CD4-positive, alpha-beta T cell treated with Interleukin-15 for 4 hours (primary cell): ENCODE measurements at places on chromosomes 5 and 9.

DNA sequence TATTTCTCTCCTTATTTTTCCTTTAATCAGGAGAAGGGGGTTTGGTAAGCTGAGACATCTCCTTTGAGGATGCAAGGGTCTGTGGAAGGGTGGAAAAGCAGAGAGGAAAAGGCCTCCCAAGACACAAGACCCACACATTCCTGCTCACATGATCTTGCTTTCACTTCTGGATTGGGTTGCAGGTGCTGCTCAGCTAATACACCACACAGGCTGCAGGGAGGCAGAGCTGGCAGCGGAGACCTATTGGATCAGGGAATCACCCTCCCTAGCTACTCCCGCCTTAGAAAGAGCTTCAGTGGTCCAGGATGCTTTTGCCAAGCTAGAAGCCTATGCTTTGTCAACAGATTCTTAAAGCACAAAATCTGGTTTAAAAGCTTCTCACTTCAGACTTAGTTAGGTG is 87.6 kb upstream of the IL33 start:
- DNase-seq, result no peak

DNA sequence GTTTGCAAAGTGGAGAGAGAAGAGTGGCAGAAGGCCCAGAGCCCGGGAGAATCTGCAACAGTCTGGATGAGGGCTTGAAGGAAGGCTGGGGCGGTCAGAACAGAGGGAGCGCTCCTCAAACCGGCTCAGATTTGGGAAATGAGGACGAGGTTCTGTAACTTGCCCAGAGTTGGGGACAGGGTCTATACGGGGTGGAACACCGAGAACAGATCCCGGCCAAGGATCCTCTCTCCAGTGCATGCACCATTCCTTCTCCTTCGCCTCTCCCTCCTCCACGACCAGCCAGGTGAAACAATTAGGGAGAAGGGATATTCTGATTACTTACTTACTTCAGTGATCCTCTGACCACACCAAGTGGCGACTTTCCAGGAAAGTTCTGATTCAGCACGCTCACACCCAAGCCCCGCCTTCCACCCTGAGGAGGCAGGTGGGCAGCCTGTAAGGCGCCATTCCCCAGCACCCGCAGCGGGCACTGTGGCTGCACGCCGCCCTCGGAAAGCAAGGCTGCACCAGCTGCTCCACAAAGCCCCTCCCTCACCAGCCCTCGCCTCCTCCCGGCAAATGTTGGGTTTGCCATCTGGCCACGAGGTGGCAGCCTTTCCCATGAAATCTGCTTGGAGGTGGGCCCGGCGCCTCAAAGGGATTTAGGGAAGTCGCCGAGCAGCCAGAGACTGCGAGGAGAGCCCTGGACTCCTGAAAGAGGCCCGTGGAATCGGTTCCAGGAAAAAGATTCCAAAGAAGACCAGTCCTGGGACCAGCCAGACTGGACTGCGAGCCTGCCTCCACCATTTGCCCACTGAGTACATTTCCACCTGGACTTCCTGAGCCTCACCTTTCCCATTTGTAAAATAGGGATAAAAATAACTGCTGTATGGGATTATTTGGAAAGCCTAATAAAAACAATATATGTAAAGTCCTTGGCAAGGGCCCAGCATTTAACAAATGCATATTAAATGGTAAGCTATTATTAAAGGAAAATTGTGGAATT is 22.2 kb upstream of the WWC1 start:
- peak; percentile 68 for DNase-seq

DNA sequence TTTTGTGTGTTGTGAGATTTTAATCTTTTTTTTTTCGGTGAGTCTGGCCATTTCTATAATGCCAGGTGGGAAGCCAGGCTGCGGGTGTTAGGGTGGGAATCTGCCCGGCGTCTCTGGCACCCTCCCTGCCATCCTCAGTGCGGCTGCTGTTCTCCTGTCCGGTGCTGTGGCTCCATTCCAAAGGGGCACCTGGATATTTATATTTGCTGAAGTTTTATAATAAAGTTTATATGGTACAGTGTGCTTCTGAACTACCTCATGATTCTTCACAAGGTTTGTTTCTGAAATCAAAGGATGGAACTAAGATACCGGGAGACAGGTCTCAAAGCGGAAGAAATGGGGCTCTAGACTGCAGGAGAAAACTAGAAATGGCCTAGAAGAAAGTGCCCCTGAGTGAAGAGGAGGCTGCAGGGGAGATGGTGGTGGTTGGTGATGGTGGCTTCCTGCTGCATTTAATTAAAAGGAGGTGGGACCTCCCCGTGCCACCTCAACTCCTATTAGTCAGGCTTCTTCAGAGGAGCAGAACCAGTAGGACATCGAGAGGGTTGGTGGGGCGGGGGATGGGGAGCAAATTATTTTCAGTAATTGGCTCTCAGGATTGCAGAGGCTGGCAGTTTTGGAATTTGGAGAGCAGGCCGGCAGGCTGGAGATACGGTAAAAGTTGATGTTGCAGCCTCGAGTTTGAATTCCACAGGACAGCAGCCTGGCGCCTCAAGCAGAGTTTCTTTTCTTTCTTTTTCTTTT is 102.2 kb upstream of the ICE1 start:
- no peak for DNase-seq

DNA sequence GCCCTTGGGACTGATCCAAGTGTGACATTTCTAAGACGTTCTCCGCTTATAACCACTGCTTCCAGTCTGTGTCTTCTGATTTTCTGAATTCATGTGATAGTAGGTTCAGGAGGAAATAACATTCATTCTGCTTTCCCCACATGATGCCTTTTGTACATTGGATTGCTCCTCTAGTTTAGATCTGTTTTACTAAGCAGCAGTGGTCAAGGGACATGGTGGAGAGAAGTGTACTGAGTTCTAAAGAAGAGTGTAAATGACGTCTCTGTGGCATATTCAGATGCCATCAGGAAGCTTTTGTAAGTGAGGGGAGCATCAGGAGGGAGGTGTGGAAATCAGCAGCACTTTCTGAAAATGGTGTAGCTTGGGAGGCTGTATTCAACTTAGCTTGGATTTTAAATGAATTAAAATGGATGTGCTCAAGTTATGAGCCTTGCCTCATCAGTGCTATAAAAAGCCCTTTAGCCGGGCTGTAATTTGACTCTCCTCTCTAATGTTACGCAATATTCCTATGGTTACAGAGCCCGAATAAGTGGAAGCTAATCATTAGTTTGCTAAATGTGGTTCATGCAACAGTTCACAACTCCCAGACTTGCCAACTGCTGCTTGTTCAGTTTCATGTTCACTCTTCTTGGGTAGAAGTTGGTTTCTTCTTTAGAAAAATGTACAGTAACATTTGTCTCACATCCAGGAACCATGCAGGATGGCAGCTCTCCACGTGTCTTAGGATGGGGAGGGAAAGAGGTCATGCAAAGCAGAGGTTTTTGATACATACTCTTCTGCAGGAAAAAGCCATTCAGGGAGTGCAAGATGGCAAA is 281.3 kb downstream of the ARHGAP26 start:
- DNase-seq, result no peak

DNA sequence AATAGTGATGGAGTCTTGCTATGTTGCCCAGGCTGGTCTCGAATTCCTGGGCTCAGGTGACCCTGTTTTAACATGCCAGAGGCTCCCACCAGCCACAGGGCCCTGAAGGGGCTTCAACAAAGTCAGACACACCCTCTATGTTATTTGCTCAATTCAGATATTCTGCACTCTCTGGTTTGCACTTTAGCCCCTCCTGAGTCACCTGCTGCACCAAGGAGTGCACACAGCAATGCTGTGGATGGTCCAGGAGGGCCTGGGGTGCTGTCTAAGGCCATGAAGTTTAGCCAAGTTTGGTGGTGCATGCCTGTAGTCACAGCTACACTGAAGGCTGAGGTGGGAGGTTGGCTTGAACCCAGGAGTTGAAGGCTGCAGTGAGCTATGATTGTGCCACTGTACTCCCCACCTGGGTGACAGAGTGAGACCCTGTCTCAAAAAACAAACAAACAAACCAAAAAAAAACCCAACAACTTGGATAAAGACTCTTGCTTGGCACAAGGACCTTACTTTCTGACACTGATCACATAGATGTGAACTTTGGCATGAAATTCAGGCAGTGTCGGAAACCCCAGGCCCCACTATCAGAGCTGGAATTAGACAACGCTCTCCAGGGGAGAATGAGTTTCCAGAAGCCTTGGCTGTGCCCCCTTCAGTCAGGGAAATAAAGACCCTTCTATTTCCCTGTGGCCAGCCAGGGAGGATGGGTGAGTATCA is 39.7 kb upstream of the CDKN2AIPNL start:
- DNase-seq, result no peak

DNA sequence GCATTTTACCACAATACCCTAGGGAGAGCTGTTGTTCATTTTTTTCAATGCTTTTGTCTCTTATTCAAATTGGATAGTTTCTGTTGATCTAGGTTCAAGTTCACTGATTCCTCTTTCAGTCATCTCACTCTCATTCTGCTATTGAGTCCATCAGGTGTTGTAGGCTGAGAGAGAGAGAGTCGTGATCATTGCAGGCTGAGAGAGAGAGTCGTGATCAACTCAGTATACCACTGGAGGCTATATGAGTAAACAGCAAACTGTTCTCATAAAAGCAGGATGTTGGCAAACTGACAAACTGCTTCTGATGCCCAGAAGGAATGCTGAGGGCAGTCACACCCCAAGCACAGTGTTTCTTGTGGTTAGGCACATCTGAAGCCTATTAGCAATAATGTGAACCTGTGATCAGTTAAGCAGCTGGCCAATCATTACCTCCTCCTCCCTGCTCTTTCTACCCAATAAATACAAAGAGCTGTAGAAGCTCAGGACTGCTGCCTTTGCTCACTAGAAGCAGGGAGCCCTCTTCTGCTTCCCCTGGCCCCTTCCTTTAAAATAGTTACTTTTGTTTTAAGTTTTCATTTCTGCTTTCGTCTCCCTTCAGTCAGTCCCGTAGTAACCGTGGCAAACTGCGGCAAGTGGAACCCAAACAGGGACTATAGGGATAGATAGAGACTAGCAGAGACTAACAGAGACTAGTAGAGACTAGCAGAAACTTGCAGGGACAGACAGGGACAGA is 476.1 kb upstream of the ACO1 start:
- no peak for DNase-seq

DNA sequence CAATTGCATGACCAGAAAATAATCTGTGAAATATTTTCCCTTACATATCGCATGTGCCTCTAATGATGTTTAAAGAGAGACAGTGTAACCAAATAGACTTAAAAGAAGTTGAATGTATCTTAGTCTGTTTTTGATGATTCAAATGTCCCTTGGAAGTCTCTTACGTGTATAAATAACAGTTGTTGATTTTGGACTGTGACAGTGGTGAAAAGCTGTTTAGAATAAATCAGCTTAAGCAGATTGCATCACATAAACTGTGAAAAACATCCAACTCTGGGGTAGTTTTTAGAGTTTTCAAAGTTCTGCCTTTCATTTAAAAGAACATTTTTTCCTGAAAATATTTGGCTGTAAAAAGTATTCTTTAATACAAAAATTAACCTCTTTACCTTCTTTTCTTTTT is 301.1 kb downstream of the PRR16 start:
- no peak for DNase-seq

GRCh38 chr9:90860826-90861225 is 59.2 kb downstream of the SYK start:
- DNase-seq, result no peak

DNA sequence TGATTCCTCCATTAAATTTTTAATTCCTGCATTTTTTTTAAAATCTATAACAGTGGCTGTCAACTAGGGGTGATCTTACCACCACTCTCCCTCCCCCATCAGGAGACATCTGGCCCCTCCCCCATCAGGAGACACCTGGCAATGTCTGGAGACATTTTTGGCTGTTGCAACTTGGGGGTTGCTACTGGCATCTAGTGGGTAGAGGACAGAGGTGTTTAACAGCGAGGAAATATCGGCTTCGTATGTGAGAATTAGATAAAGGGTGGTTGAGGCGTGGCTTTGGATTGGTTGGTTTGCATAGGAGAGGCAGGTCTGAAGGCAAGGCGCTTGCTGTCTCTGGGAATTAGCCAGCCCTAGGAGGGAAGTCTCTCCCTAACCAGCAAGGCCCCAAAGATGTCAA is 10.5 kb downstream of the CDHR2 start:
- DNase-seq, result peak; percentile 37

- no peak for DNase-seq
Observed at GRCh38 chr9:134242706-134243105, 78.3 kb upstream of the RNU6ATAC start.

GRCh38 chr5:177598477-177598876 is 1.5 kb upstream of the B4GALT7 start:
- no peak for DNase-seq

DNA sequence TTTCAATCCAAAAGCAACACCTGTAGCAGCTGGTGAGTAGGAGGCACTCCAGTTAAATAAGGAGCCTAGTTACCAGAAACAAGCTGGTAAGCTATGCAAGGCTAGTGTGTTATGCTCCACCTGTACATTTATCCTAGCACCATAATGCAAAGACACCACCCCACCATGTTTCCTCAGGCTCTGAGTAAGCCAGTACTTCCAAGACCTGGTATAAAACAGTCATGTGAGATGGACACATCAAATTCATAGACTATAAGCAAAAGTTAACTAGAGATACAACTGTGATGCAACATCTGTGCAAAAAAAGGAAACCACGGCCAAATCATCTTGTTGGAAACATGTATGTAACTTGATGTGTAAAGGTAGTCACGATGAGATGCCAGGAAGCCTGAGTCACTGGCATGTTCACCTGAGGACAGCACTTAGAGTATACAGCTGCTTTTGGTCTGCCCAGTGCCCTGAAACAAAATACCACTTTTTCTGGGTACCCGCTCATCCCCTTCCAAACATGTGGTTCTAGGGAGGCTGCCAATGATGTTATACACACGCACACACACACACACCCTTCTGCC is 66.1 kb downstream of the CDK5RAP2 start:
- no peak for DNase-seq

GRCh38 chr5:14305045-14305444 is 161.9 kb downstream of the TRIO start:
- DNase-seq, result no peak

- no peak for DNase-seq
Observed at GRCh38 chr9:132063281-132063680, 16.4 kb downstream of the MED27 start.

- no peak for DNase-seq
Observed at GRCh38 chr9:13205824-13206223, 73.7 kb downstream of the MPDZ start.

DNA sequence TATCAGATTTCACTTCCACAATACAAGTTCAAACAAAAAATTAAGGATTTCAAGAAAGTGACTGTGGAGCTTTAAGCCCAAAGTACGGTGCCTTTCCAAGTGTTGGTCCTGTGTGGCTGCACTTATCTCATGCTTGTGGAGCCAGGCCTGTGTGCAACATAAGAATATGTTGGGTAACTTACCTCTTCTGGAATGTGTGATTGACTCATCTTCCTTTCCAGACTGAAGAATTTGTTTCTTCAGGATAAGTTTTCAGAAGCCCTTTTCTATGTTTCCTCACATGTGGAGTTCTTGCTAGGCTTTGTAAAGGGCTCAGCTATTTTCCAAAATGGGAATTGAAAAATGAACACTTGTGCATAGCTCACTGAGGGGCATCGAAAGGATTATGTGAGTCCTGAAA is 485.1 kb upstream of the PAPPA start:
- DNase-seq, result no peak
